ENCODE measurements at places on chromosomes 4 and X. TPM values are rescaled to one million over a fixed set of nuclear protein-coding genes. Genes with fewer than 3 reads are reported as not detected.

GRCh38 chrX:50684871-50685270 lies 129.1 kb downstream of the SHROOM4 start:
- DNase-seq = no peak

GRCh38 chrX:67558267-67558666 lies 14.4 kb downstream of the AR start:
- no peak for DNase-seq

PPP2R2C gene
- not detected for total RNA-seq

DNA sequence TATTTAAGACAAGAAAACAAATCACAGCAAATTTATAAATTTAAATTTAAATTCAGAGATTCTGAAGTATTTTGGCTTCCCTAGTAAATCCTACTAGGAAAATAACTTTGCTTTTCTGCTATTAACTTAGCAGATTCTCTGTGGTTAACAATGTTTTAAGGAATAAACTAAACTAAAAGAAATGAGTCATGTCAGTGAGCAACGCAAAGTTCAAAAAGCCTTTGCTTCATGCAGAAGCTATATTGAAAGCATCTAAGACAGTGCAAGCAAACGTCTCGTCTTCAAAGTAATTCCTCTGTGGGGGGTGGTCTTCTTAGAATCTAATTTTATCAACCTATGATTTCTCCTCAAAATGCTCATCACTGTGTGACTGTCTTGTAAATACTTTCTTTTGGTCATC lies 30.1 kb downstream of the GABRB1 start:
- DNase-seq = peak; percentile 81

CLTRN gene
- under 0.01 TPM for total RNA-seq

DNA sequence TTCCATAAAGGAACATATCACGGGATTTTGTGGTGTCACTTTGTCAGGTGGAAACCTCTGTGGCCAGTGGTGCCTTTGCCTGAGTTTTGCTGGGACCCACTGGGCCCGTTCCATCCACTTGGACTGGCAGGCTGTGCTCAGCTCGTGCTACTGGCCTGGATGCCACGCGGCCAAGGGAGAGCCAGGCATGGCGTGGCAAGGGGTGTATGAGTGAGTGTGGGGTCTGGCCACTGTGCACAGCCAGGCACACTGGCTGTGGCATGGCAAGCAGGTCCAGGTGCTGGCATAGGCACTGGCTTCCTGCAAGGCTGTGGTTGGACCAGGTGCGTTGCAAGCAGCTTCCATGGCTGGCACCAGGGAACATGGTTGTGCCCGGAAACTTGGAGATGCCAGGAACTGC lies 60.8 kb downstream of the TBCK start:
- DNase-seq = no peak

UGT2A3 gene
- not detected for total RNA-seq

DNA sequence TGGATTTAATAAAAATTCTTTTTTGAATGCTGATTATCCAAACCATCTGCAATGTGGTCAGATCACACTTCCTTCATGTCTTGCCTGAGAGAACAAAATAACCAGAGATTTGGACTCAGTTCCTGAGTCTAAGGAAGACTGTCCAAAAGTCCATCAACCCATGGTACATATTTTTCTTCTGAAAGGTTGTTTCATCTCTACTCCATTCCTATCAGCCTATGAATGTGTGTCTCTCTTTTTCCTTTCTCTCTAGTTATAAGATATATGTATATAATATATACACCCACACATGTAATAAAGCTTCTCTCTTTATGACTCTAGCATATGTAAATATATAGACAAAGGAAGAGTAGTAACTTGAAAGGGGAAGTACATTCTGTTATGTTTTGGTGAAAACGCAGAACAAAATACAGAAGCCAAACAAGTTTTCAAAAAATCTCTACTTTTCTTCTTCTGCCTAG lies 226.9 kb downstream of the ARHGAP24 start:
- DNase-seq = no peak

DNA sequence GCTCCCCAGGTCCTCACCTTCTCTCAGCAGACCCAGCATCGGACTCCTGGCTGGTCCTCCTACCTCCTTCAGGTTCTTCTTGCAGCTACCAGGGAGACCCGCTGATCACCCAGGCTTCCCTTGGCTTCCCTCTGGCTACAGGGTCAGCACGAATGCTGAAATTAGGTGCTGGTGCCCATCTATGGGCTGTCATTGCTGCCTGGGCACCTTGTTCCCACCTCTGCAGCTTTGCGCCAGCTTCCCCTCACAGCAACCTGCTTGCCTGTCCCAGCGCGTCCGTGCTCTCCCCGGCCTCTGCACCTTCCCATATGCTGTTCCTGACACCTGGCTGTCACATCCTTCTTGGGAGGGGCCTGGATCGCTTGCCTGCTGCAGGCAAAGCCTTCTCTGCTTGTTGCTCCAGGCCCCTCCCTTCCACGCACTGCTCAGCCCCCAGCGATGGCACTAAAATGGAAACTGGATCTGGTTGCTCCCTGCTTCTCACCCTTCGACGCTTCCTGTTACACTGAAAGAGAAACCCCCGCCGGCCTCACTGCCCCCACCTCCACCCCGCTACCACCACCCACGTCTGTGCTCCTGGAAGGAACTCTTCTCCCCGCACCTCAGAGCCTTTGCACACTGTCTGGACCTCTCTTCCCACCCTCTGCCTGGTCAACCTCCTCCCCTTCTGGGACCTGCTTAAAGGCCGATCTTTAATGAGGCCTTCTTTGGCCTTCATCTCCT lies 22.2 kb downstream of the C4orf50 start:
- no peak for DNase-seq

GRCh38 chr4:126548890-126549289 lies 1083.9 kb upstream of the INTU start:
- no peak for DNase-seq

TSPAN5 gene
- 88.3 TPM for total RNA-seq

GRCh38 chrX:135535077-135535940 lies 14.8 kb downstream of the INTS6L start:
- no peak for DNase-seq

DNA sequence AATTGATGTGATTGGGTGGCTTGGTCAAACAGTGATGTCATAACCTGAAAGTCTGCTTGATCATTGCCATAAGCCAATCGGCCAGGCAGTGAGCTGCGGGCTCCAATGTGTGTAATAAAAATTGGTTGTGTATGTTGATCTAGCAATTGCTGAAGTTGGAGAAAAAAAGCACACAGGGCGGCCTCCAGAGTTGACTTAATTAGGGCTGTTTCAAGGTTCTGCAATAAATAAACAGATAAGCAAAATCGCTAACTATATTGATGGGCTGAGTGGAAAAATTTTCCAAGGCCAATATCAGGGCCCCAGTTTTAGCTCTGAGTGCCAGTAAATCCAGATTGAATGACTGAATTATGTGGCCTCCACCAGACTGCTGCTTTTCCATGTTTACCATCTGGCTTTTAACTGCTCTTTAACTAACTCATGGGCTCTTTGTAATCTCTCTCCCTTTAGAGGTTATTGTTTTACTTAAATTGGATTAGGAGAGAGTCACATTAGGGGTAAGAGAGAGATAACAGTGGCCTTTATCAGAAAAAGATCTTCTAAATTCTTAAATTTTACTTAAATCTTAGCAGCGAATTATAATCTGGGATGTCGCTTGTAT lies 160.6 kb upstream of the WDFY3 start:
- DNase-seq = no peak

FRMPD4 gene
- 1.1 TPM for total RNA-seq

- peak; percentile 66 for DNase-seq
These were observed 14.3 kb downstream of the G3BP2 start for GRCh38 chr4:75658876-75659275.

- DNase-seq = peak; percentile 41
These were observed 27.1 kb downstream of the IGFBP7 start for GRCh38 chr4:57083090-57083489.

DNA sequence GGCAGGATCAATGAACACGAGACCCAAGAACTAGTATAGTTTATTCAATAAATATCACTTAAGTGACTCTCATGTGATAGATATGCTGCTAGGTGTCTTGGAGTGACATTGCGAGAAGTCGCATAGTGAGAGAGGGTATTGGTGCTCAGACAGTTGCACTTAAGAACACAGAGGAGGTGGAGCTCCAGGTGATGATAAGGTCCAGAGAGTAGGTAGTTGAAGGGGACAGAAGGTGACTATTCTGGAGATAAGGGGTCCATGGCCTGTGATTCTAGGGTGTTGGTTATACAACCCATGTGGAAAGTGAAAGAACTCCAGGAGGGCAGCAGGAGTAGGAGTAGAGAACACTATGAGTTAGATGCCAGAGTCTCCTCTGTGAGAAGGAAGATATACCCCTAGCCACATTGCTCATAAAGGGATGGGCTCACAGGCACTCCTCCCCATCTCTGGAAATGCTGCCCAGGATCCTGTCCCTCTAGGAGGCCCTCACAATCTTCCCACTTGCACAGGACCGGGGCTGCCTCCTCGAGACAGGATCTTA lies 9.2 kb downstream of the MAGED1 start:
- no peak for DNase-seq

TMSB15C gene
- total RNA-seq = 5.8 TPM

Measured in IMR-90 (cell line).